ELF-1 (cell line): ENCODE measurements at places on chromosomes 16 and 17.
A peak's percentile ranks its signal among the peaks of the same experiment; 100 is the strongest.

- no peak for DNase-seq
These were observed 36.7 kb upstream of the ERCC4 start for GRCh38 chr16:13883276-13883675.

GRCh38 chr16:84568066-84568465 is 49.8 kb downstream of the COTL1 start:
- DNase-seq = no peak

GRCh38 chr17:82494236-82495055 is 25.1 kb upstream of the FOXK2 start:
- DNase-seq = peak; percentile 97

DNA sequence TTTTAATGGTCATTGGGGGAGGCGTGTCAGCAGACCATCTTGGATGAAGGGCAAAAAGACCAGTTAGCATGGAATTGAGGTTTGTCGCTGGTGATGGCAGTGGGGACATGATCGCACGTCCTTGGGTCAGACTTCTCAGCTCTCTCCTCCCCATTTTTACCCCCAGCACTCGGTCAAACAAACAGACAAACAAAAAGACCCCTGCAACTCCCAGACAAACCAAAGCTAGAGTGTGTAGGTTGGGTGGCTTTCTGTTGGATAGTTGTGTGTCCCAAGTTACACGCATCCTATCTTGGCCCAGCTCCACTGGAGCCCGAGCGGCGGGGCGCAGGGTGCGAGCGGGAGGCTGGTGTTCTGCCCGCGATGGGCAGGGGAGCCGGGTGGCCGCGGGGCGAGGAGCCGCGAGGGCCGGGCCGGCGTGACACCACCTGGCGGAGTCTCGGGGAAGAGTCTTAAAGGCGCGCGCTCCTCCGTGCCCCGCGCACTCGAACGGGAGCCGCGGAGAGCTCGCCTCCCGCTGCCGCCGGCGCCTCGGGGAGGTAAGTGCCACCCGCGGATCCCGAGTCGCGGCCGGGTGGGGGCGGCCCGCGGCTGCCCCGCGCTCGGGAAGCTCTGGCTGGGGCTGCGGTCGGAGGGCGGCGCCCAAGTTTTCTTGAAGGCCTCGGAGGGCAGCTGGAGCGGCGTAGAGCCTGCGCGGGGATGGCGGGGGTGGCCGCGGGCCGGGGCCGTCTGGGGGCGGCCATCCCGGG is 18.5 kb upstream of the NTN1 start:
- peak; percentile 43 for DNase-seq

- DNase-seq = no peak
These were observed 40.5 kb downstream of the ABHD15 start for GRCh38 chr17:29526322-29526721.
